ENCODE measurements at places on chromosomes 1 and 21.

- no peak for DNase-seq
These were observed 67.7 kb downstream of the SDCCAG8 start for GRCh38 chr1:243323491-243323890.

GRCh38 chr1:30881319-30882181 lies 27.0 kb downstream of the SDC3 start:
- DNase-seq, result no peak

GRCh38 chr1:205472737-205473441 lies 17.0 kb upstream of the BLACAT1 start:
- no peak for DNase-seq

DNA sequence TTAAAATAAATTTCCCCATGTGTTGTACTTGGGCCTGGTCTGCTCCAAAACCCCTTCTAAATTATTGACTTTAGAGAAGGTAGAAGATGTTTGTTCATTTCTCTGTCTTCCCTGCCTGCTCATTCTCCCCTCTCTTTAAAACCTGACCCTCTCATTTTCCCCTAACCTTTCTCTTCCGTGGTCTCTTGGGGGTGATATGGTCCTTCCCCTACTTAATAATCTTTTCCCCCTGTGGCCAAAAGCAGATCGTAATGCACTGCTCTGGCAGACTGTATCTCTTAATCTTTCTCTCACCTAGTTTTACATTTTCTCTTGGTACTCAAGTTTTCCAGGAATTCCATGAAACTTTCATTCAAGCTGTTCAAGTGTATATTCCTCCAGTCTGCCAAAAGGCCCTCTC lies 301.7 kb downstream of the TTLL7 start:
- no peak for DNase-seq

DNA sequence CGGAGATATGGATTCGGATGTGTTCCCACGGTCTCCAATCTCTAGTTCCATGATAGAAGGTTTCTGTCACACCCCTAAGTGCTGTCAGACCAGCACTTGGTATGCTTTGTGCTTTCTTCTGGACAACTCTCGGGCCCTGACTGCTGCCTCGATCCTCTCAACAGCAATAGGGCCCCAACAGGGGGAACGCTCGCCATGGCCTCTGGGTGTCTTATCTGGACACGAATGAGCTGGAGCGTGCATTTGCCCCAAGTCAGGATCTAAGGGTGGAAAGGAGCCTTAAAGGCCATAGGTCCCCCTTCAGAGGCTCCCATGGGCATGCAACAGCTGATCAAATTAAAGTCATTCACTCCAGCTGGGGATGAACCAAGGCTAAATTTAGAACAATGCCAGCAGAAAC lies 76.8 kb downstream of the TCP10L start:
- DNase-seq, result no peak

DNA sequence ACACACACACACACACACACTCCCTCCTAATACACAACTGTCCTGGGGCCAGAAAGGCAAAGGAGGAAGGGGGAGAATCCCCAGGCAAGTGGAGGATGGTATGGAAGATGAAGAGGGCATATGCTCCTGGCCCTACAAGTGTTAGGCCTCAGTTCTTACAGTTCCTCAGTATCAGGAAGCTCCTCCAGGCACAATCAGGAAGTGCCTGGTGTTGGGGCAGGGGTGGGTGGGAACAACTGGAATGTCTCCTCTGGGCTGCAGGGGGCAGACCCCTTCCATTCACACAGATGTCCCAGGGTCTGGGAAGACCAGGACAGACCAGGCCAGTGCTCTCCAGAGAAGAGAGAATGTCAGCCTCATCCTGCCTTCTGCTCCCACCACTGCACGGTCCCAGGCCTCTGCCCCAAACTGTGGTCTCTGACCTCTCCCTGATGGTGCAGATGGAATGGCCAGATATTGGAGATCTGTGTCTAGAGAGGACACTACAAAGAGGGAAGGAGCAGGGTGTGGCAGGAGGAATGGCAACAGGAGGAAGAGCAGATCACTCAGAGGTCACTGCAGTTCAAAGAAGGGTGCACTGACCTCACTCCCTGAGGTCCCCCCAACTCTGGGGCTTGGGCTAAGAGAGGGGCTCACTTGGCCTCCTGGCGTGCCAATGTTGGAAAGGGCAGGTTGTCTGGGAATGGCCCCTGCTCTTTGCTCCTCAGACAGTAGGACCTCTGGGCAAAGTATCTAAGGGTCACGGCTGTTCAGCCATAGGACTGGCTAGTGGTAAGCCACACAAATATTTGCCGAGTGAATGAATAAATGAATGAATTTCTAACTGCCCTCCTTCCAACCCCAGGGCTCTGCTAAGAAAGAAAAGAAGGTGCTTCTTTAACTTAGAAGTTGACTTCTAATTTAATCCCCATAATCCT lies 2.5 kb upstream of the DENND2D start:
- DNase-seq, result no peak

- DNase-seq, result no peak
These were observed 27.0 kb downstream of the SERTAD4 start for GRCh38 chr1:210259561-210259960.

- no peak for DNase-seq
These were observed 1.2 kb downstream of the SDHB start for GRCh38 chr1:17052641-17053040.

- no peak for DNase-seq
These were observed 21.0 kb downstream of the SLC27A3 start for GRCh38 chr1:153795934-153796785.

GRCh38 chr1:231596337-231596791 lies 30.2 kb upstream of the DISC1 start:
- DNase-seq, result no peak

DNA sequence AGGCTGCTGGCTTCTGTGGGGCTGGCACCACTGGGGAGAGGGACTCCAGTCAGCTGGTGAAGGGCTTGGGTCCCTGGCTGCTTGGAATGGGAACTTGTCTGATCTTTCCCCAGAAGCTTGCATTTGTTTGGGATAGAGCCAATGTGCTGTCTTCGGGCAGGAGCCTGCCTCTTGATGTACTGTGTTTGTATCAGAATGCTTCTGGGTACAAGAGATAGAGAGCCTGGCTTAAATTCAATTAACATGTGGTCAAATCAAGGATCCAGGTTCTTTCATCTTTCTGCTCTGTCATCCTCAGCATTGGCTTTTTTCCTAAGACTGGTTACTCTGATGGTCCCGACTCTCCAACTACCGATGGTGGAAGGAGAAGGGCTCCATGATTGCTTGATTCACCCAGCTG lies 16.0 kb upstream of the PROK1 start:
- no peak for DNase-seq
